ENCODE measurements at places on chromosomes 5 and 9.

- DNase-seq, result no peak
These were observed 78.1 kb upstream of the UBTD2 start for GRCh38 chr5:172361566-172362238.

- DNase-seq, result no peak
These were observed 12.6 kb downstream of the SLIT3 start for GRCh38 chr5:169288066-169288930.

- DNase-seq, result no peak
These were observed 329.9 kb upstream of the ITGA1 start for GRCh38 chr5:52457810-52458209.

DNA sequence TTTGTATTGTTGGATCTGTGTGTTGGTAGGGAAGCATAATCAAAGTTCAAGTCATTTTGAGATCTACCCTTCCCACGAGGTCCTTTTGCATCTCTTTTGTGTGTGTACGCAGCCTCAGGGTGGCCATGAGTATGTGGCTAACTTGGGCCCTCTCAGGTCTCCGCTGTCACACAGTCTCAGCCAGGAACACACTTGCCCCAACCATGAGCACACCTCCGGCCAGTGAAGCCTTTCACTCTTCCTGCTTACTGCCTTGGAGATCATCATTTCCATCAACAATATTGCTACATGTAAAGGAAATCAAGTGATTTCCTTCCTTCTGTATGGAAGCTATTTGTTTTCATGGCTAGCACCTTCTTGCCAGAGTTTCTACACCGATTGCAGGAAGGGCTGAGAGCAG, 13.9 kb downstream of the ZNF346 start:
- DNase-seq, result no peak

- DNase-seq, result no peak
These were observed 48.3 kb downstream of the IARS1 start for GRCh38 chr9:92245005-92245797.

- DNase-seq, result no peak
These were observed 135.4 kb downstream of the RGS3 start for GRCh38 chr9:113598883-113599282.
